ENCODE measurements at places on chromosomes 2 and 18.

- no peak for DNase-seq
Measured at GRCh38 chr2:198063242-198063641, 258.8 kb downstream of the PLCL1 start.

GRCh38 chr2:62931536-62931935 is 119.1 kb upstream of the OTX1 start:
- no peak for DNase-seq

DNA sequence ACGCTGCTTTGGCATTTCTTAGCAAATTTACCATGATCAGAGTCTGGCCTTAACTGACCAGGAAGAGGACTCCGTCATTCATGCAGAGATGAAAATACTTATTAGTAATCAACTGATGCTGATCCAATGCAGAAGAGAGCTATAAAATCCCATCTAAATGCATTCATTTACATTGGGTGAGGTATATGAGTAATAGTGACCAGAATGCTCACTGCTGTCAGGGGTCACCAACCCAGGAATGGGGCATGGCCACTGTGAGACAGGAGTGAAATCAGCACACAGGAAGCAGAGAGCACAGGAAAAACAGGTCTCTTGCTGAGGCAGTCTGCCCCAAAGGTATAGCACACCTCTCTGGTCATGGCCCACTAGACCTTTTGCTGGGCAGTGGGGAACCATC is 68.1 kb upstream of the TMEM247 start:
- no peak for DNase-seq

GRCh38 chr2:189719571-189719970 is 43.0 kb downstream of the OSGEPL1 start:
- no peak for DNase-seq

GRCh38 chr2:160224507-160224906 is 24.4 kb upstream of the ITGB6 start:
- DNase-seq: no peak

DNA sequence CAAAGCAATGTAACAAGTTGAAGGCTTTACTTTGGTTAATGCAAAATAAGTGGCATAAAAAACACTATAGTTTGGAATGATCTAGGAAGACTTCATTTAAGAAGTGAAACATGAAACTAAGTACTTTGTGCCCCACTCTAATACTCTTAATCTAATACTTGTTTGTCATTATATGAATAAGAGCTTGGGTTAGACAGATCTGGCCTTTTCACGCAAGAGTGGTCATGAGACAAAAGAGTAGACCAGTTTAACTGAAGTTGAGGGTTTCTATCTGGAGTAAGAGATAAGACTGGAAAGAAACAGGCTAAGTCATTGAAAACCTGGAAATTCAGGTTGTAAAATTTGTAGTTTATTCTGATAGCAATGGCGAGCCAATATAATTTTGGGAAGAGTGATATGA is 2.8 kb downstream of the SLC30A6 start:
- DNase-seq: no peak

DNA sequence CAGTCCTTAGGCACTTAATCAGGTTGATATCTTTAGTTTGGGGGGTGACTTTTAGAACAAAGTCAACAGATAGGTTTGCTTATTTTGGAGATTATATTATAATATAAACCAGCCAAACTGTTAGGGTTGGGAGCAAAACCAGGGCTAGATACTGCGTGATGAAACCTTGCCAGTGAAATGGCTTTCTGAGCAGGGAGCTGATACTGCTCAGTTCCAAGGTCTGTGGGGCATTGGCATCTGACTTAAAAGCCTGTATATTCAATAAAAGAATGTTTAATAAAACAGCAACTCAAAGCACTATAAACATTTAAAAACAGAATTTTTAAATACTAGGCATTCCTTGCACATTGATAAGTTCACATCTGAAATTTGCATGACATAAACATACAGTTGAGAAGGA is 19.3 kb downstream of the PTPRM start:
- DNase-seq: no peak

DNA sequence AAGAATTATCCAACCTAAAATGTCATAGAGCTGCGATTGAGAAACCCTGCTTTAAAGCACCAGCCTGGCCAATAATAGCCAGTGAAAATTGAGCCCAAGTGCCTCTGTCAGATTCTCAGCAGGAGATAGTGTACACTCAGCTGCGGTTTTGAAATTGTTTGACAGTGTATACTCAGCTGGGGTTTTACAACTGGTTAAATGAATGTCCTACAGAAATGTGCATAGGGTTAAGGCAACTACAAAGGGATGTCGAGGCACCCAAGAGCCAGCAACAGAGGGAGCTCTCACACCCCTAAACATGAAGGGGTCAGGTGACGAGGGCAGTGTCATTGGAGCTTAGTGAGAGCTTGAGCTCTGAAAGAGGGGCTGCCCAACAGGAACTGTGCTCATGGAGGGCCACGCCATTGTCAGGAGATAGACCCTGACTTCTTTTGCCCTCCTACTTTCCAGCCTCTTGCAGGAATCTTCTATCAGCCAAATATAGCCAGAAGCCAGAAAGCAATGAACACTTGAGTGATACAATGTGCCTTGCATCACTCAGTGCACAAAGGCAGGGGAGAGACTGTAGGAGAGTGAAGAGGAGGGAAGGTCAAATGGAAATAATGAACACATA is 15.1 kb downstream of the ACTG2 start:
- DNase-seq: peak; percentile 58

DNA sequence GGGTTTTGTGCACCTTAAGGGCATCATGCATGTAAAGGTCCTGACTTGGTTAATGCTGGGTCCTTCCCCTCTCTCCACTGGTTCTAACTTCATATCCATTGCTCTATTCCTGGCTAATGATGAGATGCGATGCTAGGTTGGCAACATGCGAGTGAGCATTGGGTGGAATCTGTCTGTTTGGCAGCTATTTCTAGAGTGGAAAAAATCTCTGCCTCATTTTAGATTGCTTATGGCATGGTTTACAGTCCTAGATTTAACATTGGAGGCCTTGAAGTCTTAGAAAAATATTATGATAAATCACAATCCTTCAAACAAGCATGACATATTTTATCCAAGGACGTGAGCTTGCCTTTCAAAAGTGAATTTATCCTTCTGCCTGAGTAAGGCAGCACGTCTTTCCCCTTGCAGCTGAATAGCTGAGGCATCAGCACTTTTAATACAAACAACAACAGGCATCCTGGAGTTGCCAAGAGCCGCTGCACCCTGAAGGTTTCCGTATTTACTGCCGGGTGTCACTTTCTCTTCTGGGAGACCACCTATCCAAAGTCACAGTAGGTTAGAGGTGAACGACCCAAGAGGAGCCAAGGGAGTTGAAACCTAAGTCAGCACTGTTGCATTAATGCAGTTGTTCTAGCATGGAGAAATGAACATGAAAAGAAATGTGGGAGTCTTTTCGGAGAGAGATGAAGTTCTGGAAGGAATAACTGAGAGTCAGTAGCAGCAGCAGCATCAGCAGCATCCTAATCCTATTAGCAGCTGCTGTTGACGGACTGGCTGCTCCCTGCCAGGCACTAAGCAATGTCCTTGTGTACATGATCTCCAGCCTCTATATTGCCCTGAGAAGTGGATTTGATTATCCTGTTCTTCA is 78.4 kb downstream of the MAPK4 start:
- DNase-seq: no peak

GRCh38 chr2:232937278-232937906 is 67.3 kb downstream of the SNORC start:
- no peak for DNase-seq

DNA sequence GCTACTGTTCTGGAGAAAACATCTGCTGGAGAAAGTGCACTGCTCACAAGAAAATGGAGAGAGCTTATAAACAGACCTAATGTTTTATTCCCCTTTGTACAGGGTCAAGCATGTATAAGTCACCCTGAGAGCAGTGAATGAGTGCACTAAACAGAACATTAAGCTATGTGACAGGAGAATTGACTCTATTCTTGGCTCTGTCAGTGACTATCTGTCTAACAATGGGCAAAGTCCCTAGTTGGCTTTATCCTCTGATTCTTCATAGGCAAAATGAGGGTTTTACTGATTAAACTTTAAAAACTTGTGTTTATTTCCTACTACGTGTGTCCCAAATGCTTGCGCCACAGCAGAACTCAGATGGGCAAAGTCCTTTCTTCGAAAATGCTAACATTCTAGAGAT is 655.1 kb upstream of the SLC39A10 start:
- no peak for DNase-seq

- DNase-seq: no peak
Measured at GRCh38 chr18:37343542-37343851, 222.1 kb downstream of the CELF4 start.

DNA sequence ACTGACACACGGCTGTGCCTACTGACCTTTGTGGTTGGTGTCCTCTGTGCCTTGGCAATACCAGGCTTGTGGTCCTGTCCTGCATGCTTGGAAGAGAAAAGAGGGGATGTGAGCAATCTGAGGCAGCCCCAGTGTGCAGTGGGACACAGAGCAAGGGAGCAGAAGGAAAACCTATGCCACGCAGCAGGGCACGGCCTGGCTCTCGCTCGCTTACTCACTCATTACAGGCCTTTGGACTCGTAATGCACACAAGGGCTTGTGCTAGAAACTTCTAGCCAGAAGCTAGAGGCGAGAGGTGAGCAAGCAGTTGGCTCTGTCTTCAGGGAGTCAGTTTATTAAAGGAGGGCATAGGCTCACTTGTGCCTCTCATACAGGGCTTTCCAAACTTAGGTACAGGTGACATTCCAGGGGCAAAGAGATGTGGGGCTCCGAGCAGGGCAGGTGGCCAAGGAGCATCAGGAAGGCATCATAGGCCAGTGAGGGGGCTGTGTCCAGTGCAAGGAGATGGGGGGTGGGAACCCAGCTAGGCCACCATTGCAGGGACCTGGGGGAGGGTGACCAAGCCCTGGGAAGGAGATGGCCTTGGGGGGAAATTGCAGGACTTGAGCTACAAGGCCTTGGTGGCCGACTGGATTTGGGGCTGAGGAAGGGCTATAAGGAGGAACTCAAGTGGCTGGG is 100.8 kb downstream of the DYSF start:
- DNase-seq: no peak

DNA sequence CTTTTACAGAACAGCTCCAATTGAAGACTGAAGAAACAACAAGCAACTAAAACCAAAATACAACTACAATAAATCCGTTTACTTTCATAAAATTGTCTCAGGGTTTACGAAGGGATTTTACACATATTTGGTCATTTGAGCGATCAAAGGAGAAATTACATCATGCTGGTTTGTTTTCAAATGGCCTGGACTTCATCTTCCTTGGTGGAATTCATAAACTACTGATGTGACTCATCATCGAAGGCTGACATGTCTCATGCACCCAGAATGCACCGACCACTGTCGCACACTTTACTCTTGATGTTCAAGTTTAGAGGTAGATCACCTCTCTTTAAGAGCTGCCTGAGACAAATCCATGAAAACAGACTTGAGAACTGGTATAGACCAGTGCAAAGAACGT is 25.6 kb upstream of the PMAIP1 start:
- DNase-seq: no peak

- DNase-seq: no peak
Measured at GRCh38 chr2:99708231-99708630, 218.4 kb upstream of the REV1 start.

DNA sequence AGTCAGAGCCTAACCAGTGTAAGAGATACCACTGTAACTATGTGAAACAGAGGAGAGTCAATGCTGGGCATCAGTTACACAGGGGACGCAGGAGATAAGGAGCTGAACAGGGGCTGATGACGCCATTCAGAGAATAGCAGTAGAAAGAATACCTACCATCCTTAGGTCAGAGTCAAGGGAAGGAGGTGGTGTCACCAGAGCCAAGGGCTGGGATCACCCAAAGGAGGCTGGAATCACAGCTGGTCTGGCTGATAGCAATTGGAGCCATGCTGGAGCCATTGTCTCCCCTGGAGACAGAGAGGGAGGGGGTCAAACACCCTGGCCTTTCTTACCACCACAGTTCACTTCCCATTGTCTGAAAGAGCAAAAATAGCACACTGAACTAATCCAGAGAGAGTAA is 37.3 kb upstream of the C18orf32 start:
- DNase-seq: no peak

- DNase-seq: no peak
Measured at GRCh38 chr2:190655113-190655512, 6.2 kb downstream of the NAB1 start.

GRCh38 chr2:177397481-177398289 is 5.1 kb downstream of the AGPS start:
- no peak for DNase-seq

DNA sequence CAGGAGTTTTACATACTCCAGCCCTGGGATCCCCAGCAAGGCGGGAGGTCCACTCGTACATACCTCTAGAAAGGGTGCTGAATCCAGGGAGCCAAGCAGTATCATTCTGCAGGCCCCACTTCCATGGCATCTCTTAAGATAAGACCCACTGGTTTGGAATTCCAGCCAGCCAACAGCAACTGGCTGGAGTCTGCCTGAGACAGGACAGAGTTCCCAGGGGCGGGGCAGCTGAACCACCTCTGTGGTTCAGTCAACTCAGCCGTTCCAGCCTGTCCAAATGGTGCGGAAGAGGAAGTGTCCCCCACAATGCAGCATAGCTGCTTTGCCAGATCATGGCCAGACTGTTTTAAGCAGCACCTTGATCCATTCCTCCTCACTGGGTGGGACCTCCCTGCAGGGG is 33.2 kb downstream of the ZNF892 start:
- DNase-seq: no peak

DNA sequence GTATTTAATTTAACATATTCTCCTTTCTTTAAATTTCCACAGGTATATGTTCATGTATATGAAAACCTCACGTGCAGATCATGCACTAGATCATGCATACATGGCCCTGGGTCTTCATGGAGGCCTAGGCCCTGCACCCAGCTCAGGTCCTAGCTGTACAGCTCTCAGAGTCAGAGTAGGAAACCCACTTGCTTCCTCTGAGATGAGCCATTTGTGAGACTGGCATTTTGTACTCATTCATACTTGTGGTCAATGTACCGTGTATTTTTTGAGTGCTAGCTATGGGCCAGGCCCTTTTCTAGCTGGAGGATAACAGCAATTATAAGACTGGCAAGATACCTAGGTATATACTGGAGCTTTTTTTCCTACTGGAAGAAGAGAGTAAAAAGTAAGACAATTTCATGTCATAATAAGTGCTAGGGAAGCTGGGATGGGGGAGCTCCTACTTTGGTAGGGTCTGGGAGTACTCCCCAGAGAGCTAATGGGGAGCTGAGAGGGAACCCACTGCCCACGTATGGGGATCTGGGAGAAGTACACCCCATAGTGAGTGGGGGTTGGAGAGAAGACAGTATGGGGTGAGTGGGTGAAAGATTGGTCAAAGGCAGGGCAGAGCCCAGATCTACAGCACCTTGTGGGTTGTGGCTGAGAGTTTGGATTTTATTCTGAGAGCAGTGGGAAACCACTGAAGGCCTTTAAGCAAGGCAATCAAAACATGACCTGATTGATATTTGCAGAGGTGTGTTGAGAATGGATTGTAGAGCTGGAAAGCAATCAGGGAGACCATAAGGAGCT is 72.0 kb downstream of the POLE4 start:
- no peak for DNase-seq

- no peak for DNase-seq
Measured at GRCh38 chr2:241499146-241499965, 9.0 kb downstream of the STK25 start.

DNA sequence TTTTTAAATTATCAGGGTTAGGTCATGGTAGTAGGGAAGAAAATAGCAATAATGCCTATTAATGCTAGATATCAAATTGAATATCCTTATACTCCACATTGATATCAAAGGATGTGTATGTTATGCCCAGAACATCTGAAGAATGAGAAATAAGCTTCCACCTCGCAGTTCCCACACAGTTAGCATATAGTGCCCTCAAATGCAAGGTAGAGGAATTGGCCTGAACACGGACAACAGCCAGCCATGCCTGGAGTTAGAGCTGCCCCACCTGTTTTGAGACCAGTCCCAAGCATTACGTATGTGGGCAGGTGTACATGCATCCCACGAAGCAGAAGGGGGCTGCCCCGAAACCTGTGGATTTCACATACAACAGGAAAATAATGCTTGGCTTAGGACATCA is 79.6 kb downstream of the SUMO1 start:
- no peak for DNase-seq
